MCF 10A (cell line): ENCODE measurements at places on chromosomes 16 and 17.

- peaks cover 8% of the 10 kb centered on the region for H3K4me1 ChIP-seq
- peaks cover 34% of the 10 kb centered on the region for H3K36me3 ChIP-seq
- H3K27ac ChIP-seq, result no peak overlapping the region
- no peaks in the 10 kb centered on the region for H3K27me3 ChIP-seq
These were observed 43.1 kb downstream of the TBCD start for GRCh38 chr17:82794781-82795482.

- no peaks in the 10 kb centered on the region for H3K36me3 ChIP-seq
- H3K4me1 ChIP-seq, result no peaks in the 10 kb centered on the region
- H3K4me3 ChIP-seq, result no peak overlapping the region
- H3K27ac ChIP-seq, result no peak overlapping the region
These were observed 26.3 kb downstream of the CEP112 start for GRCh38 chr17:66165537-66166123.

DNA sequence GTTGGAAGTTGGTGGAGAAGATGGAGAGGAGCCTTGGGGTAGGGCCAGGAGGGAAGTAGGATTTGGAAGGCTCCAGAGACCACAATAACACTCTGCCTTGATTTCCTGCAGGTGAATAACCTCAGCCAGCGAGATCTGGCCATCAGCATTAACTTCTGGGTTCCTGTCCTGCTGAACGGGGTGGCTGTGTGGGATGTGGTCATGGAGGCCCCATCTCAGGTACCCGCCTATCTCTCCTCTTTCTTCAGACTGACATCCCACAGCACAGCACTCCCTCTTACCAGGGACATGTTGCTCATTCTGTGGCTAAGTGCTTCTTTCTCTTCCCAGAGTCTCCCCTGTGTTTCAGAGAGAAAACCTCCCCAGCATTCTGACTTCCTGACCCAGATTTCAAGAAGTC is 4.9 kb downstream of the COX6A2 start:
- no peaks in the 10 kb centered on the region for H3K4me1 ChIP-seq
- no peak for DNase-seq
- no peak overlapping the region for H3K4me3 ChIP-seq
- no peak overlapping the region for H3K27ac ChIP-seq
- peaks cover 7% of the 10 kb centered on the region for H3K36me3 ChIP-seq

DNA sequence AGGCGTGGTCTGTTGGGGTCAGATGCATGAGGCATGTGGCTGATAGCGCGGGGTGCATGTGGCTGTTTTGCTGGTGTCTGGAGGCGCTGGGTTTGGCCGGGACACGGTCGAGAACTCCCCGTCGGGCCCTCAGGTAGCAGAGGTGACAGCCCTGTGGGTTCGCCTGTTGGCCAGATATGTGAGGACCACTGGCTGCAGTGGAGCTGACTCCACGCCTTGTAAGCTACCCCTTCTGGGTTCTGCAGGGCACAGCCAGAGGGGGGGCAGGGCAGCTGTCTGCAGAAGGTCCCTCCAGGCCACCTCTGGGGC is 38.5 kb downstream of the SOX8 start:
- no peaks in the 10 kb centered on the region for H3K36me3 ChIP-seq
- H3K27me3 ChIP-seq, result peaks cover 16% of the 10 kb centered on the region
- H3K4me1 ChIP-seq, result peaks cover 7% of the 10 kb centered on the region

DNA sequence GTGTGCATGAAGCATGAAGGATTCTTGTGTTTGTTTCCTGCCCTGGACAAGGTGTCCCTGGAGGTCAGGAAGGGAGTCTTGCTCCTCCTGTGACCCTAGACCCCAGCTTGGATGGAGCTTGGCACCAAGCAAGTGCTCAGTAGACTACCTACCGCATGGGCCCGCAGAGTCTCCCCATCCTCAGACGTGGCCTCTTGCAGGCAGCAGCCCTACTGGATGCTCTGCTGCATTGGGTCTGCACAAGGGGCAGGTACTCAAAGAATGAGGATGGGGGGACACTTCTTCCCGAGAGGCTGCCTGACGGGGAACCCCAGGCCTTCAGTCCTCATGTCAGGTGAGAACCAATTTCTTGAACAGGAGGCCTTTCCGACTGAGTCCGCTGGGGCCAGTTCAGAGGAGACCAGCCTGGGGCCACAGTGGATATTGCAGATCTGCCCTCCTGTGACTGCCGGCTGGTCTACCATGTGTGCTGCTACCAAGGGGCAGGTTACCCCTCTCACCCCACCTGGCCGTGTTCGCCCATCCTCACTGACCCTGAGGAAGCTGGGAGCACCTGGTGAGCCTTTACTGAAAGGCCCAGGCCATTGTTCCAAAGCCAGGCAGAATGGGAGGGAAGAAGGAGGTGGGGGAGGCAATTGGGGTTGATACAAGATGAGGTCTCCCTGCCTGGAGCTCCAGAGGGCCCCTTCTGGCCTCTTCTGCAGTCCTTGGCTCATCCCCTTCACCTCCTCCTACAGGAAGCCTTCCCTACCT is 206.3 kb downstream of the RAB11FIP4 start:
- H3K4me1 ChIP-seq, result peaks cover 30% of the 10 kb centered on the region
- no peak overlapping the region for H3K4me3 ChIP-seq
- peaks cover 6% of the 10 kb centered on the region for H3K36me3 ChIP-seq
- DNase-seq, result no peak
- no peaks in the 10 kb centered on the region for H3K27me3 ChIP-seq

DNA sequence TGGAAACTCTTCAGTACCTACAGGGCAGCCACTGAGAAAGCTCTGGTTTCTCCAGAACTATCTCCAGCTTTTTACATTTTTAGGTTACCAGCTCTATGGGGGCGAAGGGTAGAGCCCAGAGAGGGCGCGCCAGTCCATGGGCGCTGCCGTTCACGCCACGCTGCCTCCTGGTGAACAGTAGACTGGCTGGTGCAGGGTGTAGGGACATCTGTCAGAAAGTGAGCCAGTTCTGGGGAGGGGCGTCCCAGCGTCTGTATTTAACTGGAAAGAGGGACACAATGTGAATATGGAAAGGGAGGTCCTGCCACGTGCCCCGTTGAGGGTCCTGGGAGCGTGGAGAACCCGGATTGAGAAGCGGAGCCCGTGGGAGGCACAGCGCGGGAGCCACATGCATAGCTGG is 16.4 kb upstream of the CLEC18A start:
- H3K4me1 ChIP-seq, result no peaks in the 10 kb centered on the region
- DNase-seq, result no peak
- H3K4me3 ChIP-seq, result no peak overlapping the region
- peaks cover 21% of the 10 kb centered on the region for H3K36me3 ChIP-seq

DNA sequence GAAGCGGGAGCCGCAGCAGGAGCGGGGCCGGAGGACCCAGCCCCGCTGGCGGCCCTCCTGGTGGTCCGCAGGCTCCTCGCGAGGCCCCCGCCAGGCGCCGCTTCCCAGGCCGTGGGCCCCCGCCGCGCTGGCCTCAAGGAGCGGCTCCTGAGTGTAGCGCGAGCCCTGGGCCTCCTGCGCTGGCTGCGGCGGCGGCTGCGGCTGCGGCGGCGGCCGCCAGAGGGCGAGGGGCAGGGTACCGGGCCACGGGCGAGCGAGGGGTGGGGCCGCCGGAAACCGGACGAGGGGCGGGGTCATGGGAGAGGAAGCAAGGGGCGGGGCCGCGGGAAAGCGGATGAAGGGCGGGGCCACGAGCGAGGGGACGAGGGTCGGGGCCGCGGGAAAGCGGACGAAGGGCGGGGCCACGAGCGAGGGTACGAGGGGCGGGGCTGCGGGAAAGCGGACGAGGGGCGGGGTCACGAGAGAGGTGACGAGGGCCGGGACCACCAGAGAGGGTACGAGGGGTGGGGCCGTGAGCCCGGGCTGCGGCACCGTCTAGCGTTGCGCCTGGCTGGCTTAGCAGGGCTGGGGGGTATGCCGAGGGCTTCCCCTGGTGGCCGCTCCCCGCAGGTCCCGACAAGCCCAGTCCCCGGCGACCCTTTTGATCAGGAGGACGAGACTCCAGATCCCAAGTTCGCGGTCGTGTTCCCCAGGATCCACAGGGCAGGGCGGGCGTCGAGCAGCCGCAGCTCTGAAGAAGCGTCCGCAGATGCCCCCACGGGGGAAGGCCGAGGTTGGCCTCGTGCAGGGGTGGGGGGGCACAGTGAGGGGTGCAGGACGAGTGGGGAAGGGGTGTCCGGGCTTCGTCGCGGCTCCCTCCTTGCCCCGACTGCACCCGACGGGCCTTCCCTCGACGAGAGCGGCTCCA is 1.7 kb downstream of the MYO15B start:
- H3K27me3 ChIP-seq, result no peaks in the 10 kb centered on the region
- H3K4me3 ChIP-seq, result peak overlapping the region; percentile 71
- DNase-seq, result peak; percentile 85
- H3K27ac ChIP-seq, result no peak overlapping the region
- H3K36me3 ChIP-seq, result no peaks in the 10 kb centered on the region
- H3K4me1 ChIP-seq, result no peaks in the 10 kb centered on the region

DNA sequence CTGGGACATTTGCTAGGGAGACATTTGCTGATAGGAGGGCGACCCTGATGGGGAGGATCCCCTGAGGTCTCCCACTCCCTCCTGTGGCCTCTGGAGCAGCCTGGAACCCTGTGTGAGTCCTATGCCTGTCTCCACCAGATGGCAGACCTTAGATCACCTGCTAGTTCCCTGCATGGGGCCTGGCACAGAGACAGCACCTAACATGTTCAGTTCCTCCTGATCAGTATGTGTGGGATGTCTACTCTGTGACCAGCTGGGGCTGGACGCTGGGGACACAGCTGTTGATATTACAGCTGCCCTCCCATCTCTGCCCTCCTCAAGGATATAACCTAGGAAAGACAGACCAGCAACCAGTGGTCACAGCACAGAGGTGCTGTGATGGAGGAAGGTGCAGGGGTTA is 1.1 kb upstream of the ADCY7 start:
- H3K27ac ChIP-seq, result no peak overlapping the region
- no peak overlapping the region for H3K4me3 ChIP-seq
- no peaks in the 10 kb centered on the region for H3K36me3 ChIP-seq
- no peaks in the 10 kb centered on the region for H3K27me3 ChIP-seq
- DNase-seq, result peak; percentile 43

GRCh38 chr16:2037115-2037514 is 10.4 kb downstream of the NHERF2 start:
- H3K4me1 ChIP-seq, result no peaks in the 10 kb centered on the region
- H3K27ac ChIP-seq, result no peak overlapping the region
- H3K4me3 ChIP-seq, result no peak overlapping the region
- H3K36me3 ChIP-seq, result no peaks in the 10 kb centered on the region
- no peak for DNase-seq

- peak overlapping the region; percentile 23 for H3K27ac ChIP-seq
- H3K27me3 ChIP-seq, result no peaks in the 10 kb centered on the region
- no peak overlapping the region for H3K4me3 ChIP-seq
- peaks cover 67% of the 10 kb centered on the region for H3K36me3 ChIP-seq
- DNase-seq, result no peak
These were observed 39.3 kb downstream of the MSI2 start for GRCh38 chr17:57295526-57296023.

DNA sequence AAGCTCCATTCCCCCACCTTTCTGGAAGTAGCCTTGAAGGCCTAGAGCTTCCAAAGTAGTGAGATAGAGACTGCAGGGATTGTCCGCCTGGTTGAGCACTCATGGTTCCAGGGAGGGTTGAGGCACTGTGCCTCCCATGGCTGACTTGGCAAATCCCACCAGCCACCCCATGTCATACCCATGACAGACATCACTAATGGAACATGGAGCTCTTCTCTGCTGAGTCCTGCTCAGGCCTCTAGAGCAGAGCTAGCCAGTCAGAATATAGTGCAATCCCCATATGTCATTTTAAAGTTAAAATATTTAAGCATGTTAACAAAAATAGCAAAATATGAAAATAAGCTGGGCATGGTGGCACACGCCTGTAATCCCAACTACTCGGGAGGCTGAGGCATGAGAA is 28.8 kb downstream of the UNC13D start:
- no peak overlapping the region for H3K4me3 ChIP-seq
- H3K27me3 ChIP-seq, result no peaks in the 10 kb centered on the region
- peaks cover 45% of the 10 kb centered on the region for H3K36me3 ChIP-seq
- peaks cover 11% of the 10 kb centered on the region for H3K4me1 ChIP-seq
- no peak for DNase-seq
- peak overlapping the region; percentile 36 for H3K27ac ChIP-seq

- DNase-seq, result peak; percentile 46
- H3K4me3 ChIP-seq, result peak within 1 kb of the TSS; percentile 10
- H3K27ac ChIP-seq, result no peak within 1 kb of the TSS
- peaks cover 20% of the 10 kb centered on the region for H3K27me3 ChIP-seq
- no peaks in the 10 kb centered on the region for H3K36me3 ChIP-seq
- no peaks in the 10 kb centered on the region for H3K4me1 ChIP-seq
These were observed at the start of gene DRC7 for GRCh38 chr16:57694725-57695679. DRC7 (plus strand) TSS chr16:57694806; CDS start chr16:57697950, 3,144 bp downstream.

DNA sequence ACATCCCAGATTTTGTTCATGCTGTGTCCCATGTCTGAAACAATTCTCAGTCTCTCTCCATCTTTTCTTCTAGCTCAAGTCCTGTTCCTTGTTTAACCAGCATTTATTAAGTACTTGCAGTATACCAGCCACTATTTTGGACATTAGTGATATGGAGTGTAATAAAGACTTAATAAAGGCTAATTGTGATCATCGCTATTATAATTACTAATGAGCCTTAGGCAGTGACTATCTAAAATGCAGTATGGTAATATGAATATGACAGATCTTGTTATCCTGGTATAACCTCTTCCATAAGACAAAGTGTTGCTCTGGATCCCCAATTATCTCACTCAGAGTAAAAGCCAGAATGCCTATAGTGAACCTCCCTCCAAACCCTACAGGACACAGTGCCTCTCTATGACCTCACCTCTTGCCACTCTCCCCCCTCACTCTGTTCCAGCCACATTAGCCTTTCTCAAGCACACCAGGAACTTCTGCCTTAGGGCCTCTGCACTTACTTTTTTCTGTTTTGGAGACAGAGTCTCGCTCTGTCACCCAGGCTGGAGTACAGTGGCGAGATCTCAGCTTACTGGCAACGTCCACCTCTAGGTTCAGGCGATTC is 1.8 kb upstream of the FLOT2 start:
- no peak for DNase-seq
- no peaks in the 10 kb centered on the region for H3K27me3 ChIP-seq
- H3K27ac ChIP-seq, result no peak overlapping the region
- H3K4me1 ChIP-seq, result peaks cover 36% of the 10 kb centered on the region
- H3K4me3 ChIP-seq, result no peak overlapping the region

- H3K4me3 ChIP-seq, result no peak overlapping the region
- H3K27ac ChIP-seq, result no peak overlapping the region
- no peak for DNase-seq
- no peaks in the 10 kb centered on the region for H3K4me1 ChIP-seq
- no peaks in the 10 kb centered on the region for H3K36me3 ChIP-seq
These were observed 625.6 kb downstream of the TMEM114 start for GRCh38 chr16:7964744-7965143.
